ENCODE measurements at places on chromosomes 7 and 10.

DNA sequence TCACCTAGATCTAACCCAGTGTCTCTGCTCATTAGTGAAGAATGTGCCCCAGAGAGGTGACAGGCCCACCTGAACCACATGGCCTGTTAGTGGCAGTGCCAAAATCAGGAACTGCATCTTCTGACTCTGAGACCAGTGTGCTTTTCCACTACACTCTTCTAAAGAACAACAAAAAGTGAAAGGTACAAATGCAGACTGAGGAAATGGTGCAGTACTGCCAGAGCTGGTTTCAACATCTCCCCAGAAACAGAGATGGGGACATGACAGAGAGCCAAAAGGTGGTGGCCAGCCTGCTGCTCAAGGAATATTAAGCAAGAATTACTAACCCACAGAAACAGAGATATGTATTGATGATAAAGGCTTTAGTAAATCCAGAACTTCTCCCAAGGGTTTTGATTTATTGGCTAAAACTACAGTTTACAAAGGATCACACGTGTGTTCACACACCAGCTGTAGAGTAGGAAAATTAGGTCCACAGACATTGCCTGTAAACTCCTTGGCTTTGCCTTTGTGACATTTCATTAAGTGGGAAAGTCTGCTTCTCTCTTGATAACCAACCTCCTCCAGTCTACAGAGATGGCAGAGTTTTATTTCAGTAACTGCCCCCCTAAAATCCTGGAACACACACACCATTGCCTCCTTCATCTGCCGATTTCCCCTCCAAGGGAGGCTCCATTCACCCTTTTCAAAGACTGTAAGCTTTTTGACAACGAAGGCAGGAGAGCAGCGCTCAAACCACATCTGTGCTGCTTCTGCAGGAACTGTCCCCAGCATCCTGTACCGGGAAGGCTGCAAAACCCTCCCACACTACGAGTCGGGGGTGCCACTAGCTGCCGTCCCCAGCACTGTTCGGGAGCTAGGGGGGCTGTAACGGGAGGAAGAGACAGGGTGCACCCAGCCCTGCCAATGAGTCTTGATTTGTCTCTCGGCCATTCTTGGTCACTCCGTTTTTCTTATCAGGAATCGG lies 29.8 kb downstream of the GSDME start:
- no peak for DNase-seq

DNA sequence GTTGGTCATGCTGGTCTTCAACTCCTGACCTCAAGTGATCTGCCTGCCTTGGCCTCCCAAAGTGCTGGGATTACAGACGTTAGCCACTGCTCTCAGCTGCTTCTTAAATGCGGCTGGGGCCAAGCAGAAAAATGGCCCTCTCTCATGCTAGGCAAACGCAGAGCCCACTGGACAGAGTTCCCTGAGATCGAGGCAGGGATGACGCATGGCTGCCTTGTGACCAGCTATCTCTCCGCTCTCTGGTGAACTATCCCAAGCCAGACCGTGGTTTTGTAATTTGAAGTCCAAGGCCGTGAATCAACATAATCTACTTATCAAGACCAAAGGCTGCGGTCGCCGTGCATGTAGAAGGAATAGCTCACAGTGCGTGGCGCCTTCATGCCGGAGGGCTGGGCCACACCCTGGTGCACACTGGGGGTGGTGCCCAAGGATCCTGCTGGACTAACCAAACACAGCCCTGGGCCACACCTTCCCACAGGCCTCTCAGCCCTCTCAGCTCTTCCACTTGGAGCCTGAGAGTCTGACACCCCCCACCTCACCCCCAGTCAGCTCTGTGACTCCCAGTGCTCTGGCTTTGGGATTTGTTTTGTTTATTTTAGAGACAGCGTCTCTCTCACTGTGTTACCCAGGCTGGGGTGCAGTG lies 88.1 kb upstream of the CUX1 start:
- DNase-seq: no peak

DNA sequence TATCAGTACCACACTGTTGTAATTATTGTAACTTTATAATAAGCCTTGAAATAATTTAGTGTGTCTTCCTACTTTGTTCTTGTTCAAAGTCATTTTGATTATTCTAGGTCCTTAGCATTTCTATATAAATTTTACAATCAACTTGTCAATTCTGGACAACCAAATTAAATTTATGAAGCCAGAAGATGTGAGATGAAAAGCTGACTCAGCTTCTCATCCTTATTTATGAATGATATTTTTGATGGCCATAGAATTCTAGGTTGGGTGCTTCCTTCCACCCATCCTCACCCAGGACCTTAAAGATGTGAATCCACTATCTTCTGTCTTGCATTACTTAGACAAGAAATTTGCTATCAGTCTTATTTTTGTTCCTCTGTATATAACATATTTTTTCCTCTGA lies 261.1 kb downstream of the GFRA1 start:
- DNase-seq: no peak

DNA sequence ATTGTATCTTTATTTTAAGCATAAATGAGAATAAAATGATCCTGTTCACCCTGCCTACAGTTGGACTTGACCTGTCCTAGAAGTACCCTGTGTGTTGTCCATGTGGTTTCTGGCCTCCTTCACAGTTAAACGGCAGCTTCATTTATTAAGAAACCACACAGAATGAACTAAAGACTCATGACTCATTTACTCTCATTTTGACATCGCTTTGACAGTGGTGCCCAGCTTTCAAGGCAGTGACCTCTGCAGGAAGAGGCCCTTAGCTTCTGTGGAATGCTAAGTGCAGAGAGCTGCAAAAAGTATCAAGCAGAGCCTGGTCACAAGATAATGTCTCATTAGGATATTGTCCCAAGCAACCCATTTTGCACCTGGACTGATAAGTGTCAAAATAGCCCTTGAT lies 93.4 kb downstream of the AVL9 start:
- no peak for DNase-seq

GRCh38 chr7:142612237-142612881 lies 136.9 kb upstream of the PRSS1 start:
- no peak for DNase-seq

DNA sequence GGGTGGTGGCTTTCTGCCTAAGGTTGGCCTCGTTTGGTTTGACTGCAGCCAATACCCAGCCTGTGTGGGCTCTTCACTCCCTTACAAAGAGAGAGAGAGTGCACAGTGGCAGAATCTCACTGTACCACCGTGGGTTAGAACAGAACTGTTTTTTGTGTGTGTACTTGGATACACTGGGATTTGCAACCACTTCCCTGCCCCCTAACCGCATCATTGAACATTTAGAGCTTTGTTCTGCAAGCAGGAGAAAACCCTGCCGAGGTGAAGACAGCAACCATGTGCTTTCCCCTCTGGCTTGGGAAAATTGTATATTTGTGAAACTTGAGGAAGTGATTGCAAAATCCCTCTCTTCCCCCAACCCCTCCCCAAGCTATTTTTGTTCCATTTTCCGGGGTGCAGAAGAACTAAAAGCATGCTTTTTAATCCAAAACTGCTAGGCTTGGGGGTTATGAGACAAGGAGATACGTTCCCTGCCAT lies 201.2 kb downstream of the TCF7L2 start:
- DNase-seq: no peak

GRCh38 chr7:112646783-112647182 lies 143.4 kb downstream of the TMEM168 start:
- DNase-seq: no peak

GRCh38 chr10:99966306-99966705 lies 43.4 kb downstream of the DNMBP start:
- DNase-seq: no peak

DNA sequence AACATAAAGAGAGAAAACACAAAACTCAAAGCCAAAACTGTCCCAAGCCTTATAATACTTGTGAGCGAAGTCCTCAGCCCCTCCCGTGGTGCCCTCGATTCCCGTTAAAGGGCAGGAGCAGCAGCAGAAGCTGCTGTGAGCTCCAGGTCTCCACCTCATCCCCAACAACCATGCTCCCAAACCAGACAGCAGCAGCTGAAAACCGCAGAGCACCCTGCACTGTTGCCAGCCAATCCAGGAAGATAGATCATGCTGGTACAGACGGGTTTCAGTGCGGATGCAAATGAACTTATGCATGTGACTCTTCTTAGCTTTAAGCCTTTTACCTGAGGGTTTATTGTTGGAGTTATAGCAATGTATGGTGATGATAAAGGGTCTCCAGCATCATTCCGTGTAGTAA lies 97.9 kb downstream of the DNAJB6 start:
- DNase-seq: no peak

- no peak for DNase-seq
Measured at GRCh38 chr10:68666280-68666760, 54.7 kb upstream of the CCAR1 start.

- no peak for DNase-seq
Measured at GRCh38 chr10:42960491-42960990, 116.3 kb upstream of the RET start.

GRCh38 chr10:33314811-33315561 lies 19.5 kb downstream of the NRP1 start:
- no peak for DNase-seq

GRCh38 chr10:73649876-73650536 lies 5.8 kb downstream of the SYNPO2L start:
- no peak for DNase-seq

DNA sequence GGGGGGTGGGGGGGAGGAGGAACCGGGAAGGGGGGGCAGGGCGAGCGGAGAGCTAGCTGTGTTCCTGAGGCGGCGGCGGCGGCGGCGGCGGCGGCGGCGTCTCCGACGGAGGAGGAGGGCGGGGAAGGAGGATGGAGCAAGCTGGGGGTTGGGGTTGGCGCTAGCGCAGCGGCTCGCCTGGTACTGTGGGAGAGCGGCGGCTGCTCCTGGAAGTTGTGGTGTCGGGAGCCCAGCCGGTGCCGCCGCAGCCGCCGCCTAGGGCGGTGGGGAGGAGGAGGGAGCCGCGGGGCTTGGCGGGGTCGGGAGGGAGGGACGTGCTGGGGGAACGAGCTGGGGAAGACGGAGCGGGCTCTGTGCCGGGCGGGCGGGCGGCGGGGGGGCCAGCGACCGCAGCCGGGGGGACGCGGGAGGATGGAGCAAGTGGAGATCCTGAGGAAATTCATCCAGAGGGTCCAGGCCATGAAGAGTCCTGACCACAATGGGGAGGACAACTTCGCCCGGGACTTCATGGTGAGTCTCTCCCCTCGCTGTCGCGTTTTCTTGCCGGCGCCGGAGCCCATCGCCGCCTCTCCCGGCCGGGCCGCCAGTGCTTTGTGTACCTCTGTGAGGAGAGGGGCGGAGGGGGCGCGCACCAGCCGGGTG lies at the start of gene PTPN12:
TSS of gene PTPN12 (plus strand) at position 160 of the 642 bp plus-strand sequence. CDS start at position 412, 252 bp downstream.
- DNase-seq: peak; percentile 67

- no peak for DNase-seq
Measured at GRCh38 chr7:35379481-35379880, 125.6 kb upstream of the TBX20 start.

DNA sequence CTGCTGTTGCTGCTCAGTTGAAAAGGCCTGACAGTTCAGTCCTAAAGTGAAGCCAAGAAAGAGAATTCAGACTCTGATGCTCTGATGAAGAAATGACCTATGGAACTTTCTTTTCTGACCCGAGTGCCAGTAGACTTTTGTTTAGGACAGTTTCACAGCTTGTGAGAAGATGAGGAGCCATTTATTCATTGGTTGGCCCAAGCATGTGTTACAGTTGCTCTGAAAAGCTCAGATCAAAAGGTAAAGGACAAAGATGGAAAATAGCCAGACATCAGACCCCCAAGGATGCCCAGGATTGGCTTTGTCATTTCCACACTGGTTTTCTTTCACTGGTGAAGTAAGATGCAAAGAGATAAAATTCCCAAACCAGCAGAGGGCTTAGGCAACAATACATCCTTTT lies 149.3 kb upstream of the STK17A start:
- no peak for DNase-seq

DNA sequence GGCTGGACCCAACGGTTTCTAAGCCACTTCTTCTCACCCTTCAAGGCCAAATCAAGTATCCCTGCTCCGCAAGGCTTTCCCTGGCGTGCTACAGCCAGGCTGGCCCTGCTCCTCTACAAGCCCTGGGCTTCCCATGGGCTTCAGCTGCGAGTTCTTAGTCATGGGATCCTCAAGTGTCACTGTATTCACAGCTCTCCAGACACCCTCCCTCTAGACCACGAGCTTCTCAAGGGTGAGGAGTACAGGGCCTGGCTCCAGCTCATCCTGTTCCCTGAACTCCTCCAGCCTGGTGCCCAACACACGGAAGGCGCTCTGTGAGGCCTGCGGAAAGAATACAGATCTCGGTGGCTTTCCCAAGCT lies 38.8 kb downstream of the FAM53B start:
- DNase-seq: no peak

DNA sequence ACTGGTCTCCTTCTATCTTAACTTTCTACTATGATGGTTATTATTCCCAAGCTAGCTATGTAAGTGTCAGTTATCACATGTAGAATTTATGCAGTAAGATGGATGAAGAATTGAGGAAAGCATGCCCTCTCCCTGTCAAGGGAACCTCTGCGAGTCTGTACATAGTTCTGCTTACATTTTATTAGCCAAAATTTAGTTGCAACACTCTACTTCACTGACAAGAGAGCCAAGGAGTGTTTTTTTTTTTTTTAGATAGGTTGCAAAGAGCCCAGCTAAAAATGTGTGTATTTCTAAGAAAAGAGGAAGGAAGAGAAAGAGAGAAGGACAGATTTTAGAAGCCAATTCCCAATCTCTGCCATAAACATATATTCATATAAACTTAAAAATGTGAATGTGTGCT lies 357.7 kb upstream of the LRRN3 start:
- no peak for DNase-seq

DNA sequence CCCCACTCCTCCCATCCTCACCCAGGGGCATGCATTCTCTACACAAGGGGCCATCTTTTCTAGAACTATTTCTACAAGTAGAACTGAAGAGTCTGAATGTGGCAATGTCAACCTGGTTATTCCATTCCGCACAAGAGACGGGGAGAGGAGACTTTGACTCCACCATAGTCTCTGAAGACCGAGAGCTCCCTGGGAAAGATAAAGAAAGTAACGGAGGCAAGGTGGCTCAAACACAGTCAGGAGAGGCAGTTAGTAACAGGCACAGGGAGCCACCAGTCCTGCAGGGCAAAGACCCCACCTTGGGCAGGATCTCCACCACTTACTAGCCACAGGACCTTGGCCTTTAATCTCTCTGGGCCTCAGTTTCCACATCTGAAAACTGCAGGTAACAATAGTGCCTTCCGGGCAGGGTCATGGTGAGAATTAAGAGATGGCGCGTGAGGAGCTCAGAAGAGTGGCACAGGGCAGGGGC lies 100.3 kb downstream of the TNS3 start:
- DNase-seq: no peak

GRCh38 chr7:123666492-123666891 lies 10.8 kb downstream of the LMOD2 start:
- no peak for DNase-seq

- DNase-seq: no peak
Measured at GRCh38 chr7:115128154-115128553, 206.3 kb downstream of the MDFIC start.

DNA sequence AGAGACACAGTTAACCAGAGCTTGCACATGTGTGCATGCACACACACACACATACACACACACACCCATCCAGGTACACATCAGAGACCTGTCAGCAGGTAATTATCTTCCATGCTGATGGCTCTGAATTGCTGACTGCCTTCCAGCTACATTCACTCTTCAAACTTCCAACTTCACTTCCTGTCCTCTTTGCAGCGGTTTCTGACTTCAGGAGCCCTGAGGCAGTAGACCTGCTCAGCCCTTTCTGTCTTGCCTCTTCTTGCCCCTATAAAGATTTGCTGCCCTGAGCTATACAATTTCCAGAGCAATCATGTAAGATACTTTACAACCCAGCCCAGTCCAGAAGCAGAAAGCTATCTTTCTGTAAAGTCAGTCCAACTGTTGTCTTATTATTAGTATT lies 310.2 kb downstream of the FGFR2 start:
- DNase-seq: no peak

Measured in HEK293T (cell line).